ENCODE measurements at places on chromosomes 7 and 10. TPM values are rescaled to one million over a fixed set of nuclear protein-coding genes. Genes with fewer than 3 reads are reported as not detected.

DNA sequence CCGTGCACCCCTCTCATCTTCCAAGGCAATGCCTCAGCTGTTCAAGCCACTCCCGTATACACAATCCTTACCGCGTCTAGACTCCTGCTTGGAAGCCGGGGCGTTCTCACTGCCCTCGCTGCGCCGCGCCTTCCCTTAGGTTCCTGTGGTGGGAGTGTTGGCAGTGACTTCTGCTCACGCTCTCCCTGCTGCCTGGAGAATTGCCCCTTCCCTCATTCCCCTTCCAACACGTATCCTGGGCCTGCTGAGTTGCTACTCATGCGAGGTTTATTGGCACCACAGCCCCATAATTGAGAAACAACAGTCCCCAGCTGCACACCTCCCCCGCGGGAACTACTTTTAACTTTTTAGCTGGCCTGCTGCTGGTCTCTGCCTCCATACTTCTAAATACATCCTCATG, 31.9 kb downstream of the RBM17 start:
- no peak for DNase-seq

GRCh38 chr7:111697771-111698170, 135.5 kb upstream of the IMMP2L start:
- no peak for DNase-seq

DNA sequence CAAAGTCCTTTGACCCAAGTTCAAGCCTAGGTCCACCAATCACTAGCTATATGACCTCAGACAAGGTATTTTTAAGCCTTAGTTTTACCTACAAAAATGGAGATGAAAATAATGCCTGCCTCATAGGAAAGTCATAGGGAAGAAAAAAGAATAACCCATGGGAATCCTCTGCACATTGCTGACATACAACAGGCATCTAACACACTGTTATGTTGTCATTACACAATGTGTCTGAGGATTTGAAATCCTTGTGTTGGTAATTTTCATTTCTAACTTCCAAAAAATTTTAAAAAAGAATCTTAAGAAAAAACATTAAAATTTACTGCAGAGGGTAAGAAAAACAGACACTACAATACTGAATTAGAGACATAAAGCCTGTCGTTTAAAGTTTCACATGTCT, 5.7 kb downstream of the ANK3 start:
- no peak for DNase-seq

DNA sequence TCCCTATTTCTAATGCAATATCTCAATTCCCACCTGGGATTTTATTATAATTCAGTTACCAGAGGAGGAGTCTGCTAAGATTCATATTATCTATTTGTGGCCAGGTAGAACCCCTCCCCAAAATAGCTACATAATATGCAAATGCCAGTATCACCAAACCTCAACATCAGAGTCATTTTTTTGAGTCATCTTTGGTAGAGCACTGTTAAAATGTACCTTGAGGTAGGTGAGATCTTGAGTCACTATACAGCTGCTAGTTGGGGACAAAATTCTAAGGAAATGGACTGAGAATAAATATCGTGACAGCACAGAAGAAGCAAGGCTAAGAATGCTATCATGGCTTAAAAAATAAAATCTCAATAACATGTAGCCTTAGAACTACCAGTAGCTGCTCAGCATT, 4.7 kb upstream of the CRYGN start:
- no peak for DNase-seq

GRCh38 chr10:8048281-8049008, 6.0 kb upstream of the GATA3 start:
- no peak for DNase-seq

DNA sequence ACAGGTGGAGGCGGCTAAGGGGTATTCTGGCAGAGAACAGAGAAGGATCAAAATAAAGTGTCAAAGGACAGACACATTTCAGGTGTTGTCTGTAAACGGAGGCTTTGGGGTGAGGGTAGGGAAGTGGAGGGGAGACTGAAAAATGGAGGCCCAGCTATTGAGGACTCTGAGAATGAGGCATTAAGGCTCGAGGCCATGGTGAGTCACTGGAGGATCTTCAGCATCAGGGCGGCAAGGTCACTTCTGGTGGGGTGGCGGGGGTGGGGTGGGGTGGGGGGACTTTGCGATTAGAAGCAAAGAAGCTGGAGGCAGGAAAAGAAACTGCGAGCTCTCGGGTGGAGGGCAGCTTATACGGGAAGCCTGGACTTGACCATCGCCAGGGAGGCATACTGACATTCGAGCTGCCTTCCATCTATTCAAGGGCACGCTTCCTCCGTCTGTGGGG, 58.4 kb upstream of the PCGF5 start:
- DNase-seq: no peak

CYP26A1 gene
- total RNA-seq: not detected

NAMPT gene
- total RNA-seq: 131 TPM
